ENCODE measurements at places on chromosomes 1 and 21. TPM values are rescaled to one million over a fixed set of nuclear protein-coding genes. Genes with fewer than 3 reads are reported as not detected.

Gene KIRREL1
- 17.3 TPM for total RNA-seq

Gene YOD1
- 91.8 TPM for total RNA-seq

GRCh38 chr1:193222056-193222615 lies 35.7 kb upstream of the B3GALT2 start:
- no peak for DNase-seq

DNA sequence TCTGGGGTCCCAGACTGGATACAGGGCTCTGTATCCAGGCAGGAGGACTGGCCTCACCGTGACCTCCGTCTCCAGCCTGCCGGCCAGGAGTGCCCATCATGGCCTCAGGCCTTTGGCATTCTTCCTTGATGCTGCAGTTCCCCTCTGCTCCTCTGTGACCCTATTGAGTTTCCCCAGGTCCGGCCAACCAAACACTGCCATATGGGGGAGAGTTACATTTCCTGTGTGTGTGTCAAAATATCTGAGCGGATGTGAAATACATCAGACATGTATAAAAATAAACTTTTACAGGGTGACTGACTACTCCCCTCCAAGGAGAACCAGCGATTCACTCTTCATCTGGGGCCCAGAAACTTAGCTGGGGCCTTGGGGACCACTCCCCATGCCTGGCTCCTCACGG lies 10.2 kb upstream of the UBL4B start:
- DNase-seq: no peak

GRCh38 chr1:75811211-75811981 lies 14.7 kb downstream of the MSH4 start:
- no peak for DNase-seq

- DNase-seq: peak; percentile 16
These were observed 78.4 kb upstream of the LRRN2 start for GRCh38 chr1:204763773-204764427.

DNA sequence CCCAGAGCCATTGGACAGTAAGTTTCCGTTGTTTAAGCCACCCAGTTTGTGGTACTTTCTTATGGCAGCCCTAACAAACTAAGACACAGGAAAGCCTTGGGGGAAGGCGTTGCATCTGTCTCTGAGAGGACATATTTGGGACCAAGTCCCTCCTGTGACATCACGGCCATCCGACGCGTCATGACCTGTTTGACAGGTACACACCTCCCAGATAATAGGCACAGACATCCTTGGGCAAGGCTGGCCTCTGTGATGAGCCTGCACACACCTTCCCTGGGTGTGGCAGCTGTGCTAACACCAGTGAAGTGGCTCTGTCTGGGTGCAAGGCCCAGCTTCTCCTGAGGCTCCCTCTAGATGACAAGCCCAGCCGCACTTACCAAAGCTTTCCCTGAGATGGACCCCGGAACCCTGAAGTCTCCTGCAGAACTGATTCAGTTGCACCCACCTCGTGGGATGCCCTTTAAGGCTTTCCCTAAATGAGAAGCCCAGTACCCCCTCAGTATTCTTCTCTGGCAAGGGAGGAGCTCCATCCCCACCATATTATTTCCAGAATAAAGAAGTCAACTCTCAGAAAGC lies 136.5 kb downstream of the ZSCAN20 start:
- no peak for DNase-seq

GRCh38 chr1:219427989-219428388 lies 184.9 kb downstream of the ZC3H11B start:
- no peak for DNase-seq

DNA sequence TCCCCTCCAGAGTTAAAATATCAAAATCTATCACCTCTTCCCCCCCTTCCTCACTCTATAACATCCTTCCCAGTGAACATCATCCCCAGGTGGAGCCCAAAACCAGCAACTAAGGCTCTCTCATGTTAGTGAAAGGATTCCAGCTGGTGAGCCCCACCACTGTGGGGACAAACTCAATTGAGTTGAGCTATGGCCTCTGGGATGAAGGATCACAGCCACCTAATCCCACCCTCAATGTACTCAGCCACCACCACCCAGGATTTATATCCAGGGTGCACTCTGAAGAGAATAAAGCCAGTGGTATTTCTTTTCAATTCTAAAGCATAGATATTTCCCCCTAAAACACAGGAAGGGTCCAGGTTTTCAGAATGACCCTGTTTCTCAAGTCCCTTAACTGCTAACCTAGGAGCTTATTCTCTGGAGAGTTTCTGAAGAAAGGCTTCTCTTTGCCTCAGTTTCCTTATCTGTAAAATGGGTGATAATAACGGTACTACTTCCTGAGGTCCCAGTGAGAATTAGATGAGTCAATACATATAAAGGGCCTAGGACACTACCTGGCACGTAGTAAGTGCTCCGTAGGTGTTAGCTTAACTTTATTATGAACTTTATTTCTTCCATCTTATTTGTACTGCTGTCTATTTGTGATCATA lies 15.6 kb upstream of the BOLA1 start:
- DNase-seq: peak; percentile 48

GRCh38 chr1:223304931-223305330 lies 59.0 kb downstream of the SUSD4 start:
- no peak for DNase-seq

GRCh38 chr21:32414579-32415358 lies 2.3 kb downstream of the EVA1C start:
- no peak for DNase-seq

DNA sequence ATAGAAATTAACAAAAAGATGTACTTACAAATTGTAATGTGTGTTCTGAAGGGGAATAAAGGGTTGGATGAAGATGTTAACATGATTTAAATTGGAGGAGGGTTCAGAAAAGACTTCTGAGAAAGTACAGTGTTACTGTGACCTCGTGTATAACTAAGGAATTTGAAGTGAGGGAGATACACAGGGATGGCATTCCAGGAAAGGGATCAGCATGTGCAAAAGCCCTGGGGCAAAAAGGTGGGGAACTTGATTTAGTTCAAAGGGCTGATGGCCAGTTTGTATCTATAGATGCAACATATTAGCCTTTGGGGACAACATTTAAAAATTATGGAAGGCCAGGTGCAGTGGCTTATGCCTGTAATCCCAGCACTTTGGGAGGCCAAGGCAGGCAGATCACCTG lies 33.3 kb upstream of the DEGS1 start:
- no peak for DNase-seq

DNA sequence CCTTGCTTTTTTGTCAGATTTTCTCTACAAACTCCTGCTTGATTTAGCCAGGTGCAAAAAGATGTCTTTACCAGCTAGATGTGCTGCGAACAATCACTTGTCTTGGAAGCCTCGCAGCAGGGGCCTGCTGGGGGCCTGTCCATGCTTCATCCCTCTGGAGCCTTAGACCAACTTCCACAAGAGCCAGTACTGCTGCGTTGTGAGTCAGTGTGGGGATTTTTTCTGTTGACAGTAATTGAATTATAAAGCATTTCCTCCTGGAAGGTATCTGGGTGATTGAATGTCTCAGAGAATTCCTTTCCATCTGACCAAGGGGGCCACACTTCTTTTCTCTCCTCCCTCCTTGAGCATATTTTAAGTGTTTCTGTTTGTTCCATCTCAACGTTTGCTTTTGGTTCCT lies 40.4 kb upstream of the LDLRAP1 start:
- DNase-seq: no peak

DNA sequence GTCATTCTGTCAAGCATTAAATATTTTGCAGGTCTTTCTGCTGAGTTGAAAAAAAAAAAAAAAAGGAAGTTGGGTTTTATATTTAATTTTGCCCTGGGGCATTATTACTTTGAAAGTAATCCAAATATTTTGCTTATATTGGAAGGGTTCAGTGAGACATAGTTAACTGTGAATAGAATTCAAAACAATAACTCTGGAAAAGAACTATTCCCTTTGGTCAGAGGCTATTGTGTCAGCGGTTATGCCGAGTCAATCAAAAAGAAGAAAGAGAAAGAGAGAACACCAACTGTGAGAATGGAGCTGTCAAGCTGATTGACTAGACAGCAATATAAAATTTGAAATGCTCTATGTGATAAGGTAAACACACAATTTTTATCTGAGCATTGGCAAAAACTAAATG lies 761.7 kb downstream of the ADGRL2 start:
- DNase-seq: no peak

- DNase-seq: no peak
These were observed 58.4 kb downstream of the GDAP2 start for GRCh38 chr1:117871013-117871412.

All from lower leg skin (tissue), 4 donors.